ENCODE measurements at places on chromosomes 2 and 18.

DNA sequence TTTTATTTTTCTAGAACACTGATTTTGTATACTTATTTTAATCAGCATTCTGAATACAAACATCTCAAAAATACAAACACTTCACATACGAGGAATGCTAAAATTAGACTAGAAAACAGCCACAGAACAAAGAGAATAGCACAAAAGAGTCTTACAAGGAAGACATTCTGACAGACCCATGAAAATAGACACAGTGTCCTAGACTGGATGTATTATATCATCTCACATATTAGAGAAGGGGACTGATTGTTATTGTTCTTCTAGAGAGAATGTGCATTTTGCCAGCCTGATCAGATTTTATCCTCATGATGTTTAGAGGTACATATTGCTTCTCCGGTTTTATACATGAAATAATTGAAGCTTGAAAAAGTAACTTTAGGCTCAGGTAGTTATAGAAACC is 357.9 kb downstream of the DPP10 start:
- no peak for DNase-seq

- no peak for DNase-seq
Measured at GRCh38 chr2:47266939-47267710, 112.0 kb upstream of the STPG4 start.

DNA sequence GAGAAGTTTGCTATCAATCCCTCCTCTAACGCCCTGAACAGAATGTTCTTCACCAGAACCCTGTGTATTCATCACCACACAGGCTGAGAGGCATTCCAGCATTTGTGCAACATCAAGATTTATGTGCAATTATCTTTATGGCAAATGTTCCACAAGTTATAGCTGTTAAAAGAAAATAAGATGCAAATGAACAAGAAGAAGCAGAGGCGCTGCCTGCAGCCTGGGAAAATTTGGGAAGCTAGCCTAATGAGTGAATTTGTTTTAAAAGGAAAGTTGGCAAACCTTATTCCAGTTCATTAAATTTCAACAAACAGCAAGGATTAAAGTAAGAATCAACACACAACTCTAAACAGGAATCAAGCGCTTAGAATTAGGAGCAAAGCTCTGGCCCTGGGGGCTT is 5.3 kb downstream of the TPO start:
- no peak for DNase-seq

DNA sequence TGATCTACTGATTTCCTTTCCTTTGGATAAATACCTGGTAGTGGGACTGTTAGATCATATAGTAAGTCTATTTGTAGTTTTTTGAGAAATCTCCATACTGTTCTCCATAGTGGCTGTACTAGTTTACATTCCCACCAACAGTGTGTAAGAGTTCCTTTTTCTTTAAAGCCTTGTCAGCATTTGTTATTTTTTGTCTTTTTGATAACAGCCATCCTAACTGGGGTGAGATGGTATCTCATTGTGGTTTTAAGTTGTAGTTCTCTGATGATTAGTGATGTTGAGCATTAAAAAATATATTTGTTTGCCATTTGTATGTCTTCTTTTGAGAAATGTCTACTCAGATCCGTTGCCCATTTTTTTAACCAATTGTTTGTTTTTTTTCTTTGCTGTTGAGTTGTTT is 33.9 kb upstream of the EPG5 start:
- DNase-seq: no peak

DNA sequence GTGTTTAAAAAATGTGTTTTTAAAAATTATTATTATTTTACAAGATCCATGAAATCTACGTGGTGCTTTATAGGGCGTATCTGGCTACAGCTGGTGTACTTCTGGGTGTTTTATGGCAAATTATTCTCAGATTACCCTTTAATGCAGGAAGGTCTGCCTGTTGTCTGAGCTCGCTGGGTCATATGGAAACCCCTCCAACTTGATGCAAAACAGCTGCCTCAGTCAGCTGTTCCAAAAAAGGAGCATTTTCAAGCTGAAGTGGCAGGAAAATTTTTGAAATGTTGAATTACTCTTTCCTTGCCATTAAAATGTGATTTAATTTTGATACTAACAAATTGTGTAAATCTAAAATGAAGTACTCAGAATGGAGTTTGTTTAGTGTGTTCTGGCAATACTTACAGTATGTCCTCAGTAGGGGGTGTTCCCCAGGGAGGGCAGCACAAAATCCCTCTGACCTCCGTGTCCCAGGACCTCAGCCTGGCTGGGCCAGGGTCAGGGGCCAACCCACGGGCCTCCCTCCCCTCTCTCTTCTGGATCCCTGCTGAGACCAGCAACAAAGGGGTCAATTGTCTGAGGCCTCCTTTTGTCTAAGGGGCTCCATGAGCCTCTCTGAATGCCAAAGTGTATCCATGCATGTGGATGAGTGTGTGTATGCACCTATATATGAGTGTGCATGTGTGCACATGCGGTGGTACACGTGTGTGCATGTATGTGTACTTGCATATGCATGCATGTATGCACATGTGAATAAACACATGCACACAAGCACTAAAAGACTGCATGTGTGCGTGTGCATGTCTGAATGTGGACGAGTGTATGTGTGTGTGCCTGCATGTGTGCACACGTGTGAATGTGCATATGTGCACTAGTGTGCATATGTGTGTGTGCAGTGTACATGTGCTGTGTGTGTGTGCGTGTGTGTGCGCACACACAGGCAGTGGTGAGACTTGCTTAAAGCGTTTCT is 105.4 kb downstream of the ACOXL start:
- no peak for DNase-seq

- DNase-seq: no peak
Measured at GRCh38 chr2:237191714-237192081, 106.0 kb downstream of the COPS8 start.

DNA sequence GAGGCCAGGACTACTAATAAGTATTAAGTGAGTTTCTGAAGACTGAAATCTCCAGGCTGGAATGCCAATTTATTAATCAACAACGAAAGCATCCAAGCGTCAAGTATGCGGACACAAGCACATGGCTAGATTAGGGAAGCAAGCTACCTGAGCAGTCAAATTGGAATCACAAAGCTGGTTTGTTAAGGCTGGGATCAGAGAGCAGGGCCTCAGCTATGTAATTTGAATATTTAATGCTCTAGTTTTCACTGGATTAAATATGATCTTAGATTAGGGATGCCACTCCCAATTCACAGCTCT is 5.7 kb downstream of the CCL20 start:
- no peak for DNase-seq

- DNase-seq: no peak
Measured at GRCh38 chr18:40613721-40614120, 1341.3 kb upstream of the PIK3C3 start.

- DNase-seq: no peak
Measured at GRCh38 chr2:49175831-49176230, 21.5 kb upstream of the FSHR start.

- no peak for DNase-seq
Measured at GRCh38 chr18:62672600-62672999, 42.7 kb upstream of the PHLPP1 start.

DNA sequence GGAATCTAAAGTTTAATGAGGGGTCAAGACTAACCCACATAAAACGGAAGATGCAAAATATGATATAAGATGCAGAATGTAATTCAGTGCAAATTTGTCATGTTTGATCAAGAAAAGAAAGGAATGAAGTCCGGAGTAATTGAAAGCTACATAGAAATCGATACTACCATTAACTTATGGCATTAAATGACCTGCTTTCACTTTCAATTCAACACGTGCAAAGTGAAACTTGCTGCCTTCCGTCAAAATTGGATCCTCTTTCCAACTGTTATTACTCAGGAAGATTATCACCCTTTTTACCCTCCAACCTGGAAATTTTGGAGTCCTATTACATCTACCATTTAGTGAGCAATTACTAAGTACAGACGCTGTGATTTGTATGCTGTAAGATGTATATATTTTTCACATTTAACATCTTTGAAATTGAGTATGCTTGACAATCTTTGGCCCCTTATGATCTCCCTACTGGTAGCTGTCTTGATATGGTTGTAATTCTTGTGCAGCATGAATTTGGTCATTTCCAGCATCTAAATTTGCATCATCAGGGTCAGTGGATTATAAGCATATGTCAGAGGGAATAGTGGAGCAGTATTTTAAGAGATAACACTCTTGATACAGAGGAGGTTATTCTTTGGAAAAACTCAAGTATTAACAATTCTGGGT is 18.6 kb downstream of the UNC80 start:
- DNase-seq: no peak

DNA sequence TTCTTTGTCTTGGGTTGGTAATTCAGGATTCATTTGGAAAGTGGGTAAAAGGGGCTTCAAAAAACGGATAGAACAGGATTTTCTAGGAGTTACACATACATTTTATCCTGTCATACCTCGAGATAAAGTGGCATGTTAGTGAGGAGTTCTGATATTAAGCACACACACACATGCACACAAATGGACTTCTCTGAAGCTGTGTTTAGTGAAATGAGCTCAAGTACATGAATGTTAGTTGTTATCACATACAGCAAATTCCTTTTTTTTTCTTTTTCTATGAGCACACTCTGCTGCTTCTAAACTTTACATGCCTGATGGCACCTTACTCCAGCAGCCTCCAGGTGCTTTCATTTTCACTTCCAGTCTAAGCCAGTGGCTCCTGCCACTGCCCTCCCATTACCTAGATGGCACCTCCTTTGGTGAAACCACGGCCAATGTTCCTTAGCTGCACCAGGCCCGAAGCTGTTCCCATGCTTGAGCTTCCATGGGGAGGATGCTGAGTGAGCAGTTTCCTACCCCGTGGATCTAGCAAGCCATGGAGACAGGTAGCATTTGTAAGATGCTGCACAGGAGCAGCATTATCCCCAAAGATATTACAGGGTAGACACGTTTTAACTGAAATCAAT is 49.7 kb downstream of the STAT1 start:
- DNase-seq: no peak

GRCh38 chr2:229887441-229887840 is 34.4 kb downstream of the TRIP12 start:
- DNase-seq: no peak

DNA sequence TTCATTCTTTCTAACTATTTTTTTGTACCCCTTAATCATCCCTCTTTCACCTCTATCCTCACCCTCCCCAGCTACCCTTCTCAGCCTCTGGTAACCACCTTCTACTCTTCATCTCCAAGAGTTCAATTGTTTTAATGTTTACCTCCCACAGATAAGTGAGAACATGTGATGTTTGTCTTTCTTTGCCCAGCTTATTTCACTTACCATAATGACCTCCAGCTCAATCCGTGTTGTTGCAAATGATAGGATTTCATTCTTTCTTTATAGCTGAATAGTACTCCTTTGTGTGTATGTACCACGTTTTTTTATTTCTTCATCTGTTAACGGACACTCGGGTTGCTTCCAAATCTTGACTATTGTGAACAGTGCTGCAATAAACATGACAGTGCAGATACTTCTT is 22.1 kb upstream of the TMEM37 start:
- DNase-seq: no peak

DNA sequence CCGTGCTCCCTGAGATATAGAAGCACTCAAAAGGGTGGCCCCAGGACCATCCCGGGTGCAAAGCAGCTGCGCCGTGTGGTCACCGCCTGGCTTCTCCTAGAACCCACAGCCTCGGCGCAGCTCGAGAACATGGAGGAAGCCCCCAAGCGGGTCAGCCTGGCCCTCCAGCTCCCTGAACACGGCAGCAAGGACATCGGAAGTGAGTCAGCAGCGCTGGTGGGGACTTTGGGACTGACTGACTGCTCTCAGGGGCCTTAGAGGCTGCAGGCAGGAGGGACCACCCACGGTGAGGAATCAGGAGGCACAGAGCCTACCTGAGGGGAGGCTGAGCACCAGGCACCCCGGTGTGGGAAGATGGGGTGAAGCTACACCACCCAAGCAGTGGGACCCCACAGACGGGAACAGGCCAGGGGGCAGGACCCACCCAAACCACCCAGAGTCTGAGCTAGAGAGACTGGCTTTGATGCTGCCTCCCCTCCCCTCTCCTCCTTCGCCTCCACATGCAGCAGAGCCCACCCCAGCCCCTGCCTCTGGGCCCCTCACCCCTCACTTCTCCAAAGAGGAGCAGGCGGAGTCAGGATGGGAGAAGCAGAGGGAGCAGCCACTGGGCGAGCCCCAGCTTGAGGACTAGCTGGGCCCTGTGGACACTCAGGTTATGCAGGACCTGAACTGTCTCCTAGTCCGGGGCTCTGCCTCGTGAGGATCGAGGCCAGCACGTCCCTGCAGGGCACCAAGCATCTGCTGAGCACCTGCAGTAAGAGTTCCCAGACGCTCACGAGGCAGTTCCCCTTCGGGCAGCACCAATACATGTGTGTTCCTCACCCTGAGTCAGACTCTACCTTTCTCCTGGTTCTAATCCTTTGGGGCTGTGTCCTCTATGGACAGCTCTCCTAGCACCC is 28.7 kb downstream of the MTERF4 start:
- DNase-seq: no peak

DNA sequence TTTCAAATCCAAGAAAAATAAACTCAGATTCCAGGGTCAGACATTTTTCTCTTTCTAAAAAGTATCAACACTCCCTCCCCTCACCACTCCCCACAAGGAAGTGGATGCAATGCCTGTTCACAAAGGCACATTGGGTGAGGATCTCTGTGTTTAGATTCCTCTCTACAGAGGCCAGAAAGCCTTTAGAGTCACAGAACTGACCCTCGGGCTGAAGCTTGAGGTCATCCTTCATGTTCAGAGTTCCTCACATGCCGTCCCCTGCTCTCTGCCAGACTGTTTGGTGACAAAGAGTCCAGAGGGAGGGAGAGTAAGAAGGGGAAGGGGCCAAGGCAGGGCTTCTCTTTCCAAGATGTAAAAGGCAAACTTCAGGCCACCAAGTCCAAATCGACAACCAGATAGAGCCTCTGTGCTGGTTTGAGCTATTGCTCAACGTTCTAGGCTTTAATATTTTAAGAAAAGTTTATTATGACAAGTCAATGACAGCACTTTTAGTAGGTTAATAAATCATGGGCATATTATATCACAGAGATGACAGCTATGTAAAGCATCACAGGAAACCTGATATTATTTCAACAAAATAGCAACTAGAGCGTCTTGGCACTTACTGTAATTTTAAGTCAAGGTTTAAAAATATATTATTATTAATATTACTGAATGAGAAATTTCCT is 269.4 kb downstream of the ETAA1 start:
- DNase-seq: no peak

GRCh38 chr2:240818293-240819125 is 1.5 kb downstream of the KIF1A start:
- no peak for DNase-seq

GRCh38 chr18:66630831-66631230 is 26.9 kb upstream of the CDH19 start:
- DNase-seq: no peak

DNA sequence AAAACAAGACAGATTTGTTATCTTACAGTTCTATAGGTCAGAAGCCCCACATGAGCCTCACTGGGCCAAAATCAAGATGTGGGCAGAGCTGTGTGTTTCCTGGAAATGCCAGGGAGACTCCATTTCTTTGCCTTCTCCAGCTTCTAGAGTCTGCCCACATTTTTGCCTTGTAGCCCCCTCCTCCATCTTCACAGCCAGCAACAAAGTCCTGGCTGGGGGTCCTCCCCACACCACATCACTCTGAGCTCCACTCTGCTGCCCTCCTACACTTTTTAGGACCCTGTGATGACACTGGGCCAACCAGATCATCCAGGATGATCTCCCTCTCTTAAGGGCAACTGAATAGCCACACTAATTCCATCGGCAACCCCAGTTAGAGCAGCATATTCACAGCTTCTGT is 34.3 kb downstream of the ASB1 start:
- no peak for DNase-seq

All from stimulated activated CD4-positive, alpha-beta T cell treated with anti-CD3 and anti-CD28 coated beads, Interleukin-15, amount 100 ng/mL, for 1 hour (primary cell).